ENCODE measurements at places on chromosomes 3 and 15.
A peak's percentile ranks its signal among the peaks of the same experiment; 100 is the strongest.

DNA sequence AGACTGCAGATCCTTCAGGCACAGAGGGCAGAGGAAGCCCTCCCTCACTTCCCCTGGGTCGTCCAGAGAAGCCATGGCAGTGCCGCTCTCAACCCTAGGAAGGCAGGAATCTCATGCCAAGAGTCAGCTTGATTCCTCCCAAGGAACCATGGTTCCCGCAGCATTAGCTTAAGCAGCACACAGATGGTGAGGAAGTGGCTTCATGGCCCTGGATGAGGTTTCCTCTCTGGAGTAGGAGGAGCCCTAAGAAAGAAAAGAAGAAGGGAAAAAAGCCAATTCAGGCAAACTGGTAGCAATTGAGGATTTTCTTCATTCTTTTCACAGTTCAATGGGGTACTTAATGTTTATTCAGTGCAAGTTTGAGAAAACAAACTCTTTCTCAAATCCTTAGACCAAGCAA lies 2.9 kb downstream of the RBSN start:
- DNase-seq: no peak

- DNase-seq: no peak
Observed at GRCh38 chr3:16305111-16305541, 40.1 kb downstream of the OXNAD1 start.

GRCh38 chr15:27885201-27885600 lies 213.9 kb downstream of the OCA2 start:
- DNase-seq: no peak

GRCh38 chr15:80375968-80376891 lies 28.0 kb upstream of the ARNT2 start:
- DNase-seq: no peak

DNA sequence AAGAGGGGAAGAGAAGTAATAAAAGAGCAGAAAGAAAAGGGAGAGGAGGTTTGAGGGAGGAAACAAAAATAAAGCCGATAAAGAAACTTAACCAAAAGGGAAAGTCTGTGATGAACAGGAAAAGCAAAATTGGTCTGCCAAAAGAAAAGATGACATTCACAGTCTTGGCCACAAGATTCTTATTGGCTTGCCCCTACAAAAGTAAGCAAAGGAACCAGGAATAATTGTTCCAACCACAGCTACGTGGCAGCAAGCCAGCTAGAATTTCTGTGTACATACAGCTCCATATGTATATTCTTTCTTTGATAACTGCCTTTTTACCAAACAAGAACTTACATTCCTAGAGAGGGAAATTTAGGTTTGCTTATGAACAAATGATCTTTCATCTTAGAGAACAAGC lies 79.6 kb downstream of the MLH1 start:
- DNase-seq: no peak

- DNase-seq: no peak
Observed at GRCh38 chr3:156847752-156848448, 21.7 kb downstream of the LEKR1 start.

GRCh38 chr15:36594556-36595090 lies 15.2 kb downstream of the CDIN1 start:
- DNase-seq: no peak

- DNase-seq: no peak
Observed at GRCh38 chr3:157872902-157873301, 233.3 kb downstream of the SHOX2 start.

DNA sequence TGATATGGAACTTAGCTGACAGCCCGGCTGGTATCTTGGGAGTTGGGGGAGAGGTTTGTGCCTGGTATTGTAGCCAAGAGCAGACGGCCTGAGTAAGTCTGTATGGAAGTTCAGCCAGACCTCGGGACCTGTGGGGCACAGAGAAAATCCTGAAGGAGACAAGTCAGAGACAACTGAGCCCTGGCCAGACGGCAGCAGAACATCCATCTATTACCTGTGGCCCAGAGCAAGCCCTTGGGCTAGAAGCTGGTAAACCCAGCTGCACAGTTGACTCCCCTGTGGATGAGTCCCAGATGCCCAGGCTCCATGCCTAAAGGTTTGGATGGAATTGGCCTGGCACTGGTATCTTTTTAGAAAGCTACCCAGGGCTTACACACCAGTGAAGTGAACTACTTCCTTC lies 70.4 kb upstream of the DLG1 start:
- no peak for DNase-seq

GRCh38 chr3:178439504-178439903 lies 96.7 kb upstream of the KCNMB2 start:
- DNase-seq: no peak

- DNase-seq: no peak
Observed at GRCh38 chr3:156705761-156706616, 31.6 kb downstream of the TIPARP start.

GRCh38 chr3:121096953-121097352 lies 188.9 kb downstream of the STXBP5L start:
- DNase-seq: no peak

DNA sequence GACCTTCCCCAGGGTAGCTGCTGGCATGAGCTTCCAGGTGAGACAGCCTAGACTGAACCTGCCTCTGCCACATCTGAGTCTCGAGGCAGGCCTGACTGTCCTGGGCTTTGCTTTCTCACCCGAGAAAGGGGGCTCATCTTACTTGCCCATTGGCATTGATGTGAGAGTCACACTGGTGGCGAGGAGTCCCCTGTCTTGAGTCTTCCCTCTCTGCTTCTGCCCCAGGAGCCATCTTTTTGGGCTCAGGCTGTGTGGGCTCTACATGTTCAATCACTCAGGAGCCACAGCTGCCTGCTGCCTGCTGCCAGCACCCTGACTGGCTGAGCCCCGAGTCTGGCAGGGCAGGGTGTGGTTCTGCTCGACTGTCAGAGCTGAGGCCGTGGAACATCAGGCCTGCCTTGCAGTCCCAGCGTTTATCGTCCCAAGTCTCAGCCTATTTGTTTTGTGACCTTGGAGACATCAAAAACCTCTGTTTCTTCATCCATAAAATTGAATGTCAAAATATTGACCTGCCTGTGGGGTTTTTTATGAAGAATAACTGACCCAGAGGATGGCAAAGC lies 132.5 kb downstream of the DNAJB8 start:
- no peak for DNase-seq

GRCh38 chr15:75834021-75834420 lies 9.2 kb upstream of the UBE2Q2 start:
- no peak for DNase-seq

- DNase-seq: no peak
Observed at GRCh38 chr15:60913900-60914299, 315.2 kb downstream of the RORA start.

GRCh38 chr3:123104550-123104949 lies 37.7 kb downstream of the PDIA5 start:
- DNase-seq: no peak

DNA sequence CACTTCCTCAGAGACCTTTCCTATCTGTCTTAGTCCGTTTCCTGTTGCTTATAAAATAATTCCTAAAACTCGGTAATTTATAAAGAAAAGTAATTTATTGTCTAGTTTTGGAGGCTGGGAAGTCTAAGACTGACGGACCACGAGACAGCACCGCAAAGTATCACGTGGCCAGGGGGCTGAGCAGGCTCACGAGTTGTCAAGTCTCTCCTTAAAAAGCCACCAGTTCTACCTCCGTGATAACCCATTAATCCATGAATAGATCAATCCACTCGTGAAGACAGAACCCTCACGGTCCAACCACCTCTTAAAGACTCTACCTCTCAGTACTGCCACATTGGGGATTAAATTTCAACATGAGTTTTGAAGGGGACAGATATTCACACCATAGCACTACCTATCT lies 821 bp downstream of the LINS1 start:
- DNase-seq: peak; percentile 28

GRCh38 chr3:51706788-51707731 lies at the start of gene GRM2:
GRM2 (plus strand) TSS chr3:51707068; CDS start chr3:51708984, 1,916 bp downstream.
- peak; percentile 22 for DNase-seq

DNA sequence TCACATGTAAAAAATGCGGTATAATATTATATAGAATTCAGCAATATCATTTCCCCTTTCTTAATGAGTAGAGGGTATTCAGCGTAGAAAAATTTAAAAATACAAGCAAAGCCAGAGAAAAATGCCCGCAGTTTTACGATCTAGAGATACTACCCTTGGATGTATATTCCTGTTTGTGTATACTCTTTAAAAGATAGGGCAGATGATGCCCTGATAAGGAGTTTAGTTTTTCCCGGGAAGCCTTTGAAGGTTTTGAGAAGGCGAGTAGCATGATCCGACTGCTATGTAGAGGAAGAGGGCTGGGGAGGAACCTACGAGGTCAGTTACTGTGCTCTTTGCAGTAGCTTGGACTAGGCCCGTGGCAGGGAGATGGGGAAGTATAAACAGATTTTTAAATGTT lies 1.2 kb downstream of the YEATS2 start:
- no peak for DNase-seq

DNA sequence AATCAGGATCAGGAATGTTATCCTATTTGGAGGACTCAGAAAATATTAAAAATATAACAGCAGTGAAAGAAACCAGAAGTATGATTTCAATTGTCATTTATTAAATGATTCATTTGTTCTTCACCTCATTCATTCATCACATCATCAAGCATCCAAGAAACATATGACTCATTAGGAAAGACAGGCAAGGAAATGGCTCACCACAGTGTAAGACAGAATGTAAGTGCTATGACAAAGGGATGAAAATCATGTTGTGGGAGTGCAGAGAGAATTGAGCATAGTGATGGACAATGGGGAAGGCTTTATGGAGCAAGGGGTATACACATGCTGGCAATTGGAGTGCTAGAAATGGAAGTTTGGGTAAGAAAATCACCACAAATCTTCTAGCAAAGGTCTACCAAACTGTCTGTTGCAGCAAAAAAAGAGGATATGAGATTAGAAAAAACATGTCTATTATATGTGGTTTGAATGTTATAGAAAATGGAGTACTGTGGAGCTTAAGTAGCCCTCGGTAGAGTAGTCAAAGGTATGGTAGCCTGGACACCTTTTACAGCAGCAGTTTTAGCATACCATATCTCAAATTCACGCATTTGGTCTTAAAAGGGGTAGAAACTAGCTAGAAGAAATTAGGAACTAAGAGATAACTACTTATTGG lies 111.1 kb upstream of the GPR149 start:
- no peak for DNase-seq

GRCh38 chr15:68930268-68931022 lies at the start of gene SPESP1:
SPESP1 (plus strand) TSS chr15:68930525; CDS start chr15:68930654, 129 bp downstream.
- DNase-seq: peak; percentile 40

DNA sequence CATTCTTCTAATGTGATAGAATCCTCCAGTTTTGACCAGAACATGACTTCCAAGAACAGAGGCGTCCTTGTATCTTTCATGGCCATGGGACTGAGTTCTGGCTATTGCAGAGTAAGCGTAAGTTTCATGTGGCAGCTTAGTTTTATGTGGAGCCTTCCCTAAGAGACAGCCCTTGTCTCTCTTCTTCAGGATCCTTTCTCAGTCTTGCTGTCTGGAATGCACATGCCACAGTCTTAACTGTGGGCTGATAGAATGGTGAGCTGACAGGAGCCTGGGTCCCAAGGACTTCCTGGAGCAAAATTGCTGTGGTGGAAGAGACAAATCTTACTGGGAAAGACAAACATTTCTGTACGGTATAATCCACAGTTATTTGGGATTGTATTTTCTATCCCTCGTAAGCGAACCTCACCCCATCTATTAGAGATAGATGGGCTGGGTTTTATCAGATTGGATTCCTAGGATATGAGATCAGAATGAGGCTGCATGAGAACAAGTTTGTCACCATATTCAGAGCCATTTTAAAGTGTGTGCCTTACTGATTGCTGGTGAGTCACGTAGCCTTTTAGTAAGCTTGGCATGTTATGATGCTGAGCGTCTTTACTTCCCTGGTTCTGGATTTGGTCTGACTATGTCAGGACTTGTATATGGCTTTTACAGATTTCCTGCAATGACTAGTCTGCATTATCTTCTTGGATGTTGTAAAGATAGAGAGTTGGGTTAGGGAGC lies 32.8 kb downstream of the CDIN1 start:
- no peak for DNase-seq

DNA sequence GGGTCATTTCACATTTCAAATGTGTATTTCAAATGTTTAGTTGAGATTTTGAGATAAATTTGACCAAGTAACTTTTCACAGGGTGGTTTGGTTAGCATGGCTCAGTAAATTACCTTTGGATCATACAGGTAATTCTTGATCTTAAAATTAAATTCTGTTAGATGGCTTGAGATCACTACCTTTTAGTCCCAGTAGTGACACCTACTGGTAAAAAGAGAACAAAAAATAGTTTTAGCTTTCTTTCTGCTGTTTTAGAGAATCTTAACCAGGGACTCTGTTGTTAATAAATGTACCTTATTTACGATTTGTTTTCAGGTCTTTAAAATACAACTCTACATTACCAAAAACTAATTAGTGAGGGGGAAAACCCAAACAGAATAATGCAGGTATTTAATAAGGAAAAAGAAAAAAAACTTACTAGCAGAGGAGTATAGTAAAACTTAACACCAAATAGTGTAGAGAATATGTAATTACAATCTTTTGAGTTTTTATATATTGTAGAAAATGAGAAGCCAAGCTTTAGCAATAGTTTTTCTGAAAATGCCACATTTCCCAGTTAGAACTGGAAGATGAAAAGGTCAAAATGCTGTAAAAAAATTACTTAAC lies 620.3 kb upstream of the AGTR1 start:
- no peak for DNase-seq

- DNase-seq: no peak
Observed at GRCh38 chr3:148916132-148916531, 51.0 kb downstream of the CPA3 start.

DNA sequence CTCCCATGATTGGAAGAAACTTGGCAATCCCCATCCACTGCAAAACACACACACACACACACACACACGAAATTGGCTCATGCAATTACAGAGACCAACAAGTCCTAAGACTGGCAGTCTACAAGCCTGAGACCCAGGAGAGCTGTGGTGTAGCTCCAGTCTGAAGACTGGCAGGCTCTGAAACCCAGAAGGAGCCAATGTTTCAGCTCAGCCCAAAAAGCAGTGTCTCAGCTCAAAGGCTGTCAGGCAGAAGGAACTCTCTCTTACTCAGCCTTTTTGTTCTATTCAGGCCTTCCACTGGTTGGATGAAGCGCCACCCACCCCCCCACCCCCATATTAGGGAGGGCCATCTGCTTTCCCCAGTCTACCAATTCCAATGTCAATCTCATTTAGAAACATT lies 32.1 kb downstream of the MESD start:
- no peak for DNase-seq

GRCh38 chr3:45789235-45789812 lies 7.0 kb downstream of the SLC6A20 start:
- DNase-seq: no peak

- no peak for DNase-seq
Observed at GRCh38 chr3:168165390-168166269, 69.9 kb upstream of the GOLIM4 start.

GRCh38 chr15:62344806-62345539 lies 179.9 kb upstream of the C2CD4B start:
- peak; percentile 22 for DNase-seq

GRCh38 chr3:56796202-56796601 lies 5.5 kb downstream of the ARHGEF3 start:
- DNase-seq: no peak

All from stimulated activated CD4-positive, alpha-beta T cell treated with anti-CD3 and anti-CD28 coated beads, Interleukin-12 subunit alpha, Interleukin-12 subunit beta, amount 100 ng/mL, for 4 hours (primary cell).